ENCODE measurements at places on chromosomes 11 and 22.

DNA sequence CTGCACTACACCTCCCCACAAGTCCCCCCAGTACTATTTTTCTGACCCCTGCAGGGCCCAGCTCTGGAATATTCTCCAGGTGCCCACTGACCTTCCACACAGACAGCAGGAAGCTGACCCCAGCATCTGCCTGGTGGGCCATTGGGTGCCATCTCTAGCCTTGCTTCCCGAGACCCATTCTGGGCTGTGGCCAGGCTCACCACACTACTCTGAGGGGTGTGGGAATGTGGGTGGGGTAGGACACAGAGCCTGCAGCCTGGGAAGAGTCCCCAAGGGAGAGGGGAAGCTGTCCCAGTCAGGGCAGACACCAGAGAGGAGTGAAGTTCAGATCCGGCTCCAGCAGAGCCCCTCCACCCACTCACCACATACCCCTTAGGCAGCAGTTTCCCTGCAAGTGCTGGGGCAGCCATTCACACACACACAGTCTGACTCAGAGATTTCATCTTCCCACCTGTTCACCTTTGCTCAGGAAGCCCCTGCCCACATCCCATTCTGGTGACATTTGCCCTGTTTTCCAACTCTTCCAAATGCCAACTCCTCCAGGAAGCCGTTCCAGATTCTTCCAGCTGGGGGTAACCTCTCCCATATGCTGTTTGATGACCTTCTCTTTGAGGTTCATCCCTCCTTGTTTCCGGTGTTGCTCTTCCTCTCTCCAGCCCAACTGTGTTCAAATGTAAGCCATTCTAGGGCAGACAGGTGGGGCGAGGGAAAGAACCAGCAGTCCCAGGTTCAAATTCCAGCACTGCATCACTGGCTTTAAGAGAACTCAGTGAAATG lies 1.9 kb downstream of the SLCO2B1 start:
- no peak for DNase-seq

DNA sequence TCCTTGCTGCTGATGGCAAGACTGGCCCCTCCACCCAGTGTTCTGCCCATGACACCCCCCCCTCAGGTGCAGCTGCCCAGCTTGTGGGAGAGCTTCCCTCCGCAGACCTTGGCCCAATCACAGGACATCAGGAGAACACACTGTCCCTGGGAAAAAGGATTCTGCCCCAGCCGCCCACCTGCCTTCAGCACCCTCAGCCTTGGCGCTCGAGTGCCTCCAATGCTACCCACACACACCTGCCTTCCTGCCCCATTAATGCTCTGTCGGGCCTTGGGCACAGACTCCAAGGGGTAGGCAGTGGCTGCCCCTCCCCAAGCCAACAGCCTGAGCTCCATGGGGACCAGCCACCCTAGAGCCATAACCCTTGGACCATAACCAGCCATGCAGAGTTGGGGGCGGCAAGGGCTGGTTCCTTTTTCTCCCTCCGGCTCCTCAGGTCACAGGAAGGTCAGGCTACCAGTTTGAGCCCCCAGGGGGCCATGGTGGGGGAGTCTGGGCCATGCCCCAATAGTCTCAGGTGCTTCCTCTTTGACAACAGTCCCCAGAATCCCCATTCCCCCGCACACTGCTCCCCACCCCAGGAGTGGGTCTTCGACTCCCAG lies 1.3 kb upstream of the ZNF70 start:
- DNase-seq: no peak

DNA sequence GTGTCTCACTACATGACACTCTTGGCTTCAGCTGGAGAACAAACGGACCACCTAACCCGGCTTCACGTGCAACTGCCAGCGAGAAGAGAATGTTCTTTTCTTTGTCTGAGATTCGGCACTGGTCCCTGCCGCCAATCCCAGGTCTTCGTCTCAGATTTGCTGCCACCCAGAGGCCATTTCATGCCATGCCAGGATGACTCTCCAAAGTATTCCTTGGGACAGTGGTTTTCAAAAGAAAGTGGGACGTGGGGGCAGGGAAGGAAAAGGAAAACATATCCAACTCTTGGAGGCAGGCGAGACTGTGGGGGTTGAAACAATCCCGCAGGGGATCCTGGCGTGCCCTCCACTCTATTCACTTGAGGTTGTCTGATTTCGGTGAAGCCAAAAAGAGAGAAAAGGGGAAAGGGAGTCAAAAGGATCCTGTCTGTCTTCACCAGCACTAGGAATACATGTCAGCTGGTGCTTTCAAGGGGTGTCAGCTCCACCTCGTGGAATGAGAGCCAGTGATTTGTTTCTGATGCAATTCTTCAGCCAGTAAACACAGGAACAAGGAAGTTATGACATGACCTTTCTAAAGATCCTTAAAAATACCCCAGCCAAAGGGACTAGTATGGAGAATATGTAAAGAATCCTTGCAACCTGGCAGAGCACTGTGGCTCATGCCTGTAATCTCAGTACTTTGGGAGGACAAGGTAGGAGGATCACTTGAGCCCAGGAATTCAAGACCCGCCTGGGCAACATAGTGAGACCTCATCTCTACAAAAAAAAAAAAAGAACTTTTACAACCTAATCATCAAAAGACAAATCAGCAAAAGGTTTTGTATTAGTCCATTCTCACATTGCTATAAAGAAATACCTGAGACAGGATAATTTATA lies 41.0 kb upstream of the APLNR start:
- DNase-seq: peak; percentile 84

GRCh38 chr11:69950621-69951020 lies 127.5 kb upstream of the ANO1 start:
- no peak for DNase-seq

DNA sequence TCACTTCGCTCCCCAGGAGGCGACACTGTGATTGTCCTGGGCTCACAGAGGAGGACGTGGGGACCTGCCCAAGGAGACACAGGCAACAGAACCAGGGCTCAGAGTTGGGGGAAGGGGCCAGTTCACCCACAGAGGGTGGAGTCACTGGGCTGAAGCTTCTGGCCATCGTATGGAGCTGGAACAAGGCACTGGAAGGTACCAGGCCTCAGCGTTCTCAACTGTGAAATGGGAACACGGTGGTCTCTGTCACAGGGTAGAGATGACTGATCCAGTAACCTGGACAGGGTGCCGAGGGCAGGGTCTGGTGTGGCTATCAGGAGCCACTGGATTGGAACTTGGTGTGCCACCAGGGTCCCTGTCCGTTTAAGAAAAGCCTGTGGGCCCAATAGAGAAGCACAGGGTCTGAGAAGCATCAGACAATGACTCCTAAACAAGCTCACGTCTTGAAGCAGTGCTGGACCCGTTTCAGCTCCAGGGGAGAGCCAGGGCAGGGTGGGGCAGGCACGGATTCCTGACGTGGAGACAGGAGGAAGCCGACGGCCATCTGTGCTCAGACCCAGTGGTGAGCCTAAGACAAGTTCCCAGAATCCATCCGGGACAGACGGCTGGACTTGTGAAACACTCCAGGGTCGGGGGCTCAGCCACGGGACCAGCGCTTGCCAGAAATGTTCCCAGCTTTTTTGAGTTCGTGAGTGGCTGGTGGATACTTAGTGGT lies 25.0 kb upstream of the KCNQ1OT1 start:
- no peak for DNase-seq

GRCh38 chr22:48948575-48949170 lies 879.0 kb downstream of the BRD1 start:
- no peak for DNase-seq

DNA sequence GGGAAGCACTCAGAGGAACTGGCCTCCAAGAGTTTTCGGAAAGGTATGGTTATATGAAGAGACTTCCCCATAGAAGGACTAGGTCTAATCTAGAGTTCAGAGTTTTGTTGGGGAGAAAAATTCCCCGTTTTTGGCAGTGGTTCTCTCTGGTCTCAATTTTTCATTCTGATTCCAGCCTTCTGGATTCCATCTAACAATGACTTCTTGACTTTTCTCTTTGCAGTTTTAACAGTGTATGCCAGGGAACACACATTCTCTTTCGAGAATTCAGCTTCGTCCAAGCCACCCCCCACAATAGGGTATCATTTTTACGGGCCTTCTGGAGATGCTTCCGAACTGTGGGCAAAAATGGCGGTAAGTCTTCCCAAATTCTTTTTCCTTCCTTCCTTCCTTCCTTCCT lies 115.6 kb downstream of the CSTPP1 start:
- no peak for DNase-seq

- DNase-seq: peak; percentile 85
These were observed 12.2 kb upstream of the CDC42BPG start for GRCh38 chr11:64856382-64857227.

DNA sequence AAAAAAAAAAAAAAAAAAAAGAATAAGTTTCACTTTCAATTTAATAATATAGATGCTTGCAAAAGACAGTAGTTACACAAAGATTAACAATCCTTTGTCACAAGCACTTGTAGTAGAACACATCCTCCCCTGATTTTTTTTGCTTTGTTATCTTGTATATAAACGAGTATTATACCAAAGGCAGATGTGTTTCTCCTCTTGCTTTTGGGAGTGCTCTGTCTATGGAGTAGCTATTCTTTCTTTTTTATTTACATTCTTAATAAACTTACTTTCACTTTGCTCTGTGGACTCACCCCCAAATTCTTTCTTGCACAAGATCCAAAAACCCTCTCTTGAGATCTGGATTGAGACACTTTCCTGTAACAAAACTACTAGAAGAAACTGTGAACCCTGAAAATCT lies 3.4 kb upstream of the MRPL16 start:
- no peak for DNase-seq

- no peak for DNase-seq
These were observed 59.3 kb downstream of the MORC2 start for GRCh38 chr22:30909306-30909705.

DNA sequence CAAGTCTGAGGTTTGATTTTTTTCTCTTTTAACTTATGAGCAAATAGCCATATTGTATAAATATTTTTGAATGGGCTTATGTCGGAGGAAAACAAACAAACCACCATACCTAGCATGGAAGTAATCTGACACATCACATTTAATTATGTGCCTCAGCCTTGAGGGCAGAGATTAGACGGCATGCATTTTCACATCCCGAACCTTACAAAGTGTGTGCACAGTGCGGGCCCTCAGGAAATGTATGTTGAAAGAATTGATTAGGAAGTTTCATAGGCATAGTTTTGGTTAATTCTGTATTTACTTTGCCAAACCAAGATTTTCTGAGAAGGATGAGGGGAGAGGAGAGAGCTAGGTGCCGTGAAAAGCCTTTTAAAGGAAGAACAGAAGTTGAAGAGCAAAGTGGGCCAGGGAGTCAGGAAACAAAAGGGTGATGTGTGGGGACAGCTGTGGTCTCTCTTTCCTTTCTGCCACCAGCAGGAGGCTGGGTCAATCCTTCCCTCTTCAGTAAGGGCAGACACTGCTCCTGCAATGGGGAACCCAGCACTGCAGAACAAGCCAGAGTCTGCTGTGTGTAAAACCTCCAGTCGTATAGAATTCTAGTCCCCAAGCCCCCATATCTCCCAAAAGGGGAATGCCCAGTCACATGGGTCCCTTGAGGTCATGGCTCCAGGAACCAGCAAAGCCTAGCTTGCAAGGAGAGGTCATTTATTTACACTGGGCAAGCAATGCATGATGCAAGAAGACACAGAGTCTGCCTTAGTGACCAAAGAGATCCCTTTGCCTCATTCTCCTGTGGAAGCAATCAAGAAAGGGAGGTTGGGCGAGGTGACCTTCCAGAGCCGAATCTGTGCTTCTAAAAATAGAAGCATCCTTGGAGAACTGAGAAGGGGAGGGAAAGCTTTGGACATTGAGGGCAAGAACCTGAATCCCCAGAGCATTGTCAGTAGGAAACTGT lies 71.1 kb upstream of the OLFML1 start:
- no peak for DNase-seq

DNA sequence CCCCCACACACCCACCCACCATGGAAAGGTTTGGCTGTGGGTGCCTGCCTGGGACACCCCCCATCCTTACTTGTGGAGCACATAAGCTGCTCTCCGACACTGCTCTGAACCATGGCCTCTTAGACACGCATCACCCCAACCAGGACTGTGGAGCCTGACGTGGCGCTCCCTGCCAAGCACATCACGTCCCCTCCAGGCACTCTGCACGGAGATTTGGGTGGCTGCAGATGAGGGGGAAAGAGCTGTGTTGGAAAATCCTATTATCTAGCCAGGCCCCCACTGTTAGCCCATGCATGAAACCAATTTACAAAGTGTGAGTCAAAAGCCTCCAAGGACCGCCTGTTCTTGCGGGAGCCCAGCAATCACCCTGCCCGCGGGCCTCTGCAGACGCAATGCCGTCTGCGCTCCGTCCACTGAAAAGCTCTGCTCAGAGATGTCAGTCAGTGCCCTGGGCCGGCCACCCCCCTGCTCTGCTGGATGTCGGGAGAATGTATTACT lies 163.4 kb upstream of the NECTIN1 start:
- DNase-seq: no peak

- no peak for DNase-seq
These were observed 7.6 kb downstream of the NECTIN1 start for GRCh38 chr11:119721129-119722120.

GRCh38 chr11:783581-784015 lies 6.3 kb downstream of the CEND1 start:
- peak; percentile 96 for DNase-seq

- DNase-seq: no peak
These were observed 73.5 kb downstream of the TIMP3 start for GRCh38 chr22:32874976-32875375.

GRCh38 chr11:128848815-128849455 lies 18.2 kb downstream of the KCNJ1 start:
- DNase-seq: peak; percentile 12

GRCh38 chr11:83922318-83922717 lies 636.2 kb upstream of the CCDC90B start:
- DNase-seq: no peak

GRCh38 chr11:123654566-123655081 lies at the start of gene SCN3B:
SCN3B (minus strand) TSS chr11:123654624; CDS start chr11:123653801, 823 bp downstream.
- peak; percentile 61 for DNase-seq

DNA sequence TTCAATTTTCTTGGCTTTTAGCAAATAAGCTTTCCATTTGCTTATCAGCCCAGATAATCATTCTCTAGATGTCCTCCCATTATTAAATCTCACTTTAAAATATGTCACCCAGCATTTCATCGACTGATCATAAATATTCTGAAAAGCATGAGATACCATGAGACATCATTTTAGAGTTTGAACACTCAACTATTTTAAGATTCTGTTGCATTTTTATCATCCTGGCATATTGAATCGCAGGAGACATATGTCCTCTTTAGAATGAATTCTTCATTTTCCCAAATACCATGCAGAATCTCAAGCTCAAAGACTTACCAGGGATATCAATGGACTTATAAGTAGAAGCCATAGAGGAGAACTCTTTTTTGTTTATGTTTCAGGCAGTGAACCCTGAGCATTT lies at the start of gene OR52A5:
Gene OR52A5 (minus strand): TSS at position 361 of the 400 bp plus-strand sequence. CDS start 5,714 bp downstream, outside the sequence.
- no peak for DNase-seq

GRCh38 chr11:27200779-27201453 lies 160.3 kb downstream of the BBOX1 start:
- no peak for DNase-seq

GRCh38 chr22:33882991-33883390 lies 37.3 kb downstream of the LARGE1 start:
- no peak for DNase-seq

GRCh38 chr22:46251816-46252380 lies 1.8 kb upstream of the CDPF1 start:
- DNase-seq: no peak

- DNase-seq: peak; percentile 69
These were observed 222.5 kb downstream of the TBC1D22A start for GRCh38 chr22:46984751-46985506.

- DNase-seq: no peak
These were observed 20.0 kb downstream of the LDLRAD3 start for GRCh38 chr11:35963911-35964310.

Data from IMR-90 (cell line).